Natural killer cell treated with Interleukin-12 subunit alpha and Interleukin-12 subunit beta and Interleukin-15 and Interleukin-18, amount 100 ng/mL, for 72 hours (primary cell): ENCODE measurements at places on chromosomes 12 and 14.
A peak's percentile ranks its signal among the peaks of the same experiment; 100 is the strongest.

DNA sequence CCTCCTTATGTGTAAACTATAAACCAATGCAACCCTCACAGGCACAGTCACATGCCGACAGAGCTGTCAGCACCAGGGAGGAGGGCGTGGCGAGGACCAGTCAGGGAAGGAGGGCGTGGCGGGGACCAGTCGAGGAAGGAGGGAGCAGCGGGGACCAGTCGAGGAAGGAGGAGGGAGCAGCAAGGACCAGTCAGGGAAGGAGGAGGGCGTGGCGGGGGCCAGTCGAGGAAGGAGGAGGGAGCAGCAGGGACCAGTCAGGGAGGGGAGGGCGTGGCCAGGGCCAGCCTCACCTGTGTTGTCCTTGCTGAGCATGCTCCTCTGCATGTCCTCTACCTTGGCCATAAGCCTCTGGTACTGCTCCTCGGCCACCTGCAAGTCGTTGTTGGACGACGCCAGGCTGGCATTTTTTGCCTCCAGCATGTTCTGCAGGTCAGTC, 24.2 kb downstream of the GOLGA3 start:
- DNase-seq: no peak

- DNase-seq: no peak
These were observed 358.6 kb upstream of the FOXG1 start for GRCh38 chr14:28407996-28408395.

DNA sequence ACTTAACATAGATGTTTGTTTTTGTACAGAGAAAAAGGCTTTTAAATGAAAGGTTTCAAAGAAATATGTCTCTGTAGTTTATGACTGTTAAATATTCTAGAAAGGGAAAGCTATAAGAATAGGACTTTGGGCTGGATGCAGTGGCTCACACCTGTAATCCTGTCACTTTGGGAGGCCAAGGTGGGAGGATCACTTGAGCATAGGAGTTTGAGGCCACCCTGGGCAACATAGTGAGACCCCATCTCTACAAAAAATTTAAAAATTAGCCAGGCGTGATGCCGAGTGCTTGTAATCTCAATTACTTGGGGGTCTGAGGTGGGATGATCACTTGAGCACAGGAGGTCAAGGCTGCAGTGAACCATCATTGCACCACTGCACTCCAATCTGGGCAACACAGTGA, 11.4 kb downstream of the GPX2 start:
- no peak for DNase-seq

DNA sequence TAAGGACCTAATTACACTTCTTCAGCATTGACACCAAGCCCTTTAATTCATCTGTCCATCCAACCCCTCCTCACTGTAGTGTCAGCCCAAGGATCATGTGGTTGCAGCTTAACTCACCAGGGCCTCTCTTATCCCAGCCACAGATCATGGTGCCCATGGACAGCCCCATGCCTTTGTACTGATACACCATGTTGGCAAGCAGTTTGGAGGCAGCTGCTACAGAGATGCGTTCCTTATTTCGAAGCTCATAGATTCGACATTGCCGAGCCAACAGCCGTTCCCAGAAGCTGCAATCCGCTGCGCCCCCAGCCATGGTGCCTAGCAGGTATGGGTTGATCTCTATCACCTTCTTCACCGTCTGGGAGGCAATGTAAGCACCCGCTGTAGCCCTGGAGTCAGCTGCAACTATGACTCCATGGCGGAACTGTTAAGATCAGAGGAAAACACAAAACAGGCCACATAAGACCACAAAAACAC, 1.4 kb downstream of the PSMB5 start:
- no peak for DNase-seq

DNA sequence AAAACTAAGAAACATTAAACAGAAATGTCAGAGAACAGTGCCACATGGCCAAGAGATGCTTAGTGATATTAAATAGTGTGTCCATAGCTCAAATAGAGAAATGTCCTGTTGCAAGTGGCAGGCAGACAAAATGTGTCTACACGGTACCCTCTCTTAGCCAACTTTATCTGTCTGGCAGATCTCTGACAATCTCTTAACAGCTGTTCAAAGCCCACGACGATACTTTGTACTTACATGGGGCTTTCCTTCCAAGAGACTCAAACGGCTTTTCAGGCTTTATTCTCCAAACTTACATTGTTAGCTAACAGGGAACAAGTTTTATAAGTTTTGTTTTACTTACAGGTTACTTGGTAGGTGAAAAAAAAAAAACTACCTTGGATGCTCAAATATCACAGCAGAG, 45.6 kb downstream of the ARMH4 start:
- DNase-seq: no peak

- DNase-seq: peak; percentile 83
These were observed at the start of gene NUDT14 for GRCh38 chr14:105180592-105181548. Gene NUDT14 (minus strand): TSS chr14:105181312. CDS start chr14:105181209, 103 bp downstream.

DNA sequence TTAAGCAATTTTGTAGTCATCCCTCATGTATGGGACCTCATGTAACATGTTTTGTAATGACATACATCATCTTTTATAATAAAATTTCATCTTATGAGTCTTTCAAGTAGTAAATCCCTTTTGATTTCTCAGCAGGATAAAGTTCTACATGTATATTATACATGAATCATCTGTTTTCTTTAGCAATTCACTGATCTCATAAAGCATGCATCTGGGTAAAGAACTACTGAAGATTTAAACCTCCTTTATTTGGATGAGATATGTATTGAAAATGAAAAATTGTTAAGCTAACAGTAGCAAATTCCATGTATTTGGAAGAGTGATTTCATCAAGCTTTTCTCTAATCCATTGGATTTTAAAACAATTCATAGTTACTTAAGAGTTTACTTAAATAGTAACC, 126.9 kb downstream of the KITLG start:
- DNase-seq: no peak

GRCh38 chr14:54781961-54782750, 120.5 kb downstream of the GCH1 start:
- DNase-seq: no peak

DNA sequence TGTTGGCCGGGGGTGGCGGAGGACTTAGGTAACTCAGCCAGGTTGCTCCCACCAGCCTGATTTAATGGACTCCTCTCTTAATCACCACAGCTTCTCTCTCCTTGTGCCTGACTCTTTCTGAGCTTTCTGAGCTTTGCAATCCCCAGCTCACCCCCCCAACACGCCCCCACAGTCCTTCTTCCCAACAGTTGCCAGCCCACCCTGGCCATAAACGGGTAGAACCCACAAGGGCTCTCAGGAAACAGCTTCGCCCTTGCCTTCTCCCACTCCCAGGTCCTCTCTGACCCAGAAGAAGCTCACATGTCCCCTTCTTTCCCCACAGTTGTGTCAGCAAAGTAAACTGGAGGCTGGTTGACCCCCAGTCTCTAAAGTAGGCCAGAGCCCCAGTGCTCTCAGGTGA, 32.9 kb downstream of the ZFP36L1 start:
- no peak for DNase-seq

DNA sequence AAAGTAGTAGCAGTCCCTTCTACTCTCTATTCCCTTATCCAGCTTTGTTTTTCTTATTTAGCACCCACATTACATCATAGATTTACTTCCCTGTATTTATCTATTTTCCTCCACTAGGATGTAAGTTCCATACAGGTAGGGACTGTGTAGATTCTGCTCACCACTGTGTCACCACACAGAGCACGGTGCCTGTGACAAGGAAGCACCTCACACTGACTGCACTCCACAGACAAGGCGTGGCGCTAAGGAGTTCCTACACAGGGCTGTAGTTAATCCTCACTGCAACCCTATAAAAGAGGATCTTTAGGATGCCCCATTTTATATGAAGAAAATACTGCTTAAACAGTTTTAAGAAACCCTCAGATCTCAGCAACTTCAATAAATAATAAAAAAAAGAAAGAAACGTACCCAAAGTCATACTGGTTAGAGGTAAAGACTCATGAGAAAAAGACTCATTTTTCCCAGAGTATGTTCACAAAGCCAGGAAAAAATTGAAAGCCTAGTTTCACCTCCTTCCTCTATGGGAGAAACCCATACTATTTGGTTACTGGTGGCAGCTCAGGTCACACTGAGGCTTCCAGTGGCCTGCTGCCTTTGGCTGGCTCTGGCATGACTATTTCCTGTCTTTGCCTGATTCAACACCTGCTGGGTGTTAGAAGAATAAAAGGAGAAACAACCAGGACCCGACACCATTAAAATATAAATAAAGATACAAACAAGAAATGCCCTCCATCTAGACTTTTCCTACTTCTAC, 36.9 kb downstream of the RAD9B start:
- DNase-seq: no peak

GRCh38 chr12:130196827-130197226, 34.6 kb downstream of the FZD10 start:
- no peak for DNase-seq
